ENCODE measurements at places on chromosomes 11 and 22. TPM values are rescaled to one million over a fixed set of nuclear protein-coding genes. Genes with fewer than 3 reads are reported as not detected.

Gene NCF4
- 2.5 TPM for polyA plus RNA-seq

Gene ADAMTS15
- 65.7 TPM for polyA plus RNA-seq

Gene KCNJ1
- 91.8 TPM for polyA plus RNA-seq

Gene APOL2
- 34.1 TPM for polyA plus RNA-seq

Gene MS4A12
- polyA plus RNA-seq: not detected

Gene RFPL2
- 0.73 TPM for polyA plus RNA-seq

Gene POU2AF2
- polyA plus RNA-seq: not detected

GRCh38 chr11:86798988-86799387 lies 1.4 kb upstream of the PRSS23 start:
- no peak for DNase-seq

DNA sequence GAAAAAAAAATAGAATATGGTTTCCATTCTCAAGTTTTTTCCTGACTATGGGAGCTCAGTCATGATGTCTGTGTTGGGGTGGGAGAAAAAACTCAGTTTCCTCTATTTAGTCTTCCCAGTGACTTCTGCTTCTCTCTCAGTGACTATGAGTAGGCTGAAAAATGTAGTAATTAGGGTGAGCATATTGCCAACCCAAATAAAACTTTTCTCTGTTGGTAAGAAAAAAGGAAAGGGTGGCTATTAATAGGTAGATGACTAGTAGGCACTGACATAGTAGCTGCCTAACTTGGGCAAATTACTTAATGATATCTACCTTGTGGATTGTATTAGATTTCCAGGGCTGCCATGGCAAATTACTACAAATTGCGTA lies 34.2 kb upstream of the BIRC3 start:
- no peak for DNase-seq

DNA sequence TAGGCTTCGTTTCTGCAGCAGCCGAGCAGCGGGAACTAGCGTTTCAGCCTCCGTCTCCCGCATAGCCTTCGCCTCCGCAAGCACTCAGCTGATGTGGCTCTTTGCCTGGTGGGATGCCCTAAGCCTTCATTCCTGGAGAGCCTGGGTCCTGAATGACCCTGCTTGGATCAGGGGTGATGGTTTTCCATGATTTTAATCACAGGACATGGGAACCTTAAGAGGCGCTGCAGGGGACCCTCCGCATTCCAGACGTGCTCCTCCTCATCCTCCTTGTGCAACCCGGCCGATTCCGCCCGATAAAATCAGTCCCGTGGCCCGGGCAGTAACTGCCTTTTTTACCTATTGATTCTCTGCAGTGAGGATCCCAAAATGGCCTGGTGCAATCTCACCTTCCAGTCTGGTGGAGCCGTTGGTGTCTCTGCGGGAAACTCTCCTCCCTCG lies 8.2 kb downstream of the C11orf21 start:
- DNase-seq: no peak

GRCh38 chr11:102626676-102627075 lies 1.5 kb upstream of the MMP20 start:
- no peak for DNase-seq

DNA sequence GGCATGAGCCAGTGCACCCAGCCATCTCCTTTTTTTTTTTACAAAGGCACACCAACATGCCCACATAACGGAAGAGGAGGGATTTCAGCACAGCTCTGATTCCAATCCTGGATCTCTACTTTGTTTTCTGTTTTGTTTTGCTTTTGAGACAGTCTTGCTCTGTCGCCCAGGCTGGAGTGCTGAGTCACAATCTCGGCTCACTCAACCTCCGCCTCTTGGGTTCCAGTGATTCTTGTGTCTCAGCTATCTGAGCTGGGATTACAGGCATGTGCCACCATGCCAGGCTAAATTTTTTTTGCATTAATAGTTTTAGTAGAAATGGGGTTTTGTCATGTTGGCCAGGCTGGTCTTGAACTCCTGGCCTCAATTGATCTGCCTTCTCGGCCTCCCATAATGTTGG lies 28.1 kb downstream of the VSTM5 start:
- DNase-seq: no peak

DNA sequence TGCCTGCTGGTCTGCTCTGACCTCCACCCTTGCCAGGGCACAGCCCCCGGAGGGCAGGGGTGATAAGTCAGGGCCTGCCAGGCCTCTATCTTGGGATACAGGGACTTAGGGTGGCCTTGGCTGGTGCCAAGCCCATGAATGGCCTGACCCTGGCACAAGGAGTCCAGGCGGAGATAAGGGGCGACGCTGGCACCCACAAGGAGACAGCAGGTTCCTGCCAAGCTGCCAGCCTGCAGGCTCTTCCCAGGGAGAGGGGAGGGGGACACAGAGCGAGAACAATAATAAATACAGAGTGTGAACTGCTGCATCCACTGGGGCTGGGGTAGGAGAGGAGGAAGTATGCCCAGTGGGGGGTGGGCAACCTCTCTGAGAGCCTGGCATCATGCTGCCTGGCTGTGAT lies 978 bp downstream of the CSDC2 start:
- DNase-seq: no peak

- no peak for DNase-seq
These were observed 55.0 kb downstream of the RTL6 start for GRCh38 chr22:44442851-44443595.

DNA sequence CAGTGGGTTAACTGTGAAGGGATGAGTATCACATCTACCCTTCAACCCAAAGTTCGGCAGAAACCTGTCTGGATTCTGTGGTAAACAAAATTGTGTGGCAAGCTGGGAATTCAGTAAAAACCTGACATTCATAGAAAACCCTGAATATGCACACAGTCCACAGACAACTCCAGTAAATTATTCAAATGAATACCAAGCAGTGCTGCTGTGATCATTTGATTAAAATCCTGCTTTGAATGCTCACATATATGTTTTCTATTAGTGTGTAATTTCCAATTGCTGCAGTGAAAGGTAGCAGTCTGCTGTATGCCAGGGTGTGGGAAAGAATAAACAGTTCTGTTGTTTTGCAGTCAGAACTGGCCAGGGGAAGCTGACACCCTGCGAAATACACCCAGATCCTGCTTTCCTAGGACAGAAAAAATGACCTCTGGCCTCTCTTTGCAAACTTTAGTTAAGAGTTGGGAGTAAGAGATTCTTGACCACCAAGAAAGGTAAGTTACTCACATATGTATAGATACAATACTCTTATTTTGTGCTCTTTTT lies 217.8 kb downstream of the FAM76B start:
- DNase-seq: no peak

DNA sequence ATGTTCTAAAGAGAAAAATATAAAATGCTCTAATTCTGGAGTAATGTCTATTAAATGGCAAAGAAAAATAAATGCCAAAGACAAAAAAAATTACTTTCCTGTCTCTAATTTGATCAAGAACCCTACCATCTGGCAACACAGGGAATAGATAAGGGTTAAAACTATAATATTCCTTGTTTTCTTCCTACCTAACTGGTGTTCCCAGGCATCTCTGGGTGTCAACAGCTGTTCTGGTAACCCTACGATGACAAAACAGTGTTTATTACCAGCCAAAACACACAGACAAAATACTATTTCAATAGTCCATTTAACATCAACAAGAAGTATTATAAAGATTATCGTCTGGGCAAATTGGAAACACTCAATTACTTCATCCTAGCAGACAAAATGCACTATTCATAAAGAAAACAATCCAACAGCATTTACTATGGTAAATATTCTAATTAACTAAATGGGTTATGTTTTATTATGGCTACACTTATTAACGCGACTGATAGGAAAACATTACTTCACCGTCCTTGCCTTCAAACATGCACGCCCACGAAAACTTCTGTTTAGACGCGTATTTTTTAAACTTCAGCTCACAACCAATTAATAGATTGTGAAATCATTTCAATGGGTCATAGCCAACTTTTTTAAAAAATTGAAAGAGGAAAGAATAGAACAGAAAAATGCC lies 50.6 kb downstream of the LGR4 start:
- DNase-seq: no peak

- no peak for DNase-seq
These were observed 477.9 kb downstream of the MIAT start for GRCh38 chr22:27135031-27135981.

- DNase-seq: no peak
These were observed 760.0 kb downstream of the NELL1 start for GRCh38 chr11:21429401-21429800.

DNA sequence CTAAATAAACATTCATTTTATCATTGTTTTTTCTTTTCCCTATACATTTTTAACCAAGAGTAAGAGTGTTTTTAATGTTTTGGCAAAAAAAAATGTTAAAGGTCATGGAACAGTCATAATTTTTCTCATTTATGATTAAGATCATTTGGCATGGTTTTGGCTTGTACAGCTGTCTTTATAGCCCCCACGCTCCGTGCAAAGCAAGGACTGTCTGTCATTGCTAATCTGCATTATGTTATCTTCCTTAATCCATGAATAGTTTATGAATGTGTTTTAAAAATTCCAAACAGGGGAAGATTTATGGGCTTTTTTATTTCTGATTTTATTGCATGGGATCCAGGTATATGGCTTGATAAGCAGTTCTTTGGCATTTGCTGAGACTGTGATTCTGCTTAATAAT lies 28.1 kb downstream of the PGM2L1 start:
- DNase-seq: no peak

- no peak for DNase-seq
These were observed 100.7 kb upstream of the BIRC3 start for GRCh38 chr11:102216433-102217075.

DNA sequence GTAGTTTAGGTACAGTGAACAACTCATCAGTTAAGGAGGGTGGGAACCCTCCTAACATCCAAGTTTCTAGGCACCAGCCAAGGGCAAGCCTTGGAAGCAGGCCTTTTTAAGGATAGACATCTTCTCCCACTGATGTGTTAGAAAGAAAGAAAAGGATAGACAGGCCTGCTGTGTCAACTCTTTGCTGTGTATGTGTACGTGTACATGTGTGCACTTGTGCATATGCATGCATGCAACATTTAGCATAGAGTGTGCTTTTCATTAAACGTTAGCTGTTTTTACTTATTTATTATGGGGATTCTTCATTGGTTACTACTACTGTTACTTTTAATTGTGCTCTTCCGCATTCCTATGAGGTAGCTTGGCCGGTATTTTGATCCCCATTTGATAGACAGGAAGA lies 36.1 kb downstream of the RNF169 start:
- no peak for DNase-seq

DNA sequence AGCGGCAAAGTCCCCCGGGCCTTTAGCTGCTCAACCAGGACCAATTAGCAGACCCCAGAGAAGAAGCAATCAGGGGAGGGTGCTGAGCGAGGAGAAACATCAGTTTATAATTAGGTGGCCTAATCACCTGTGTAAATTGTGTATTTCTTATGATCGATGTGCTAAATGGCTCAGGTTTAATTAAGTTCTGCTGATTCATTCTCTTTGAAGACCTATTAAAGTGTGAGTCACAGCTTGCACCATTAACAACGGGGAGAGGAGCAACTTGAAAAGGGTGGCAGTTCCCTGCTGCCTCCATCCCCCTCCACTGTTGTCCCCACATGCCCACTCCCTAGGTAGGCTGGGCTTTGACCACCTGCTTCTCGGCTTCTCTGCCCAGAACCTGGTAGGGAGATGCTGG lies 10.7 kb downstream of the ISX start:
- DNase-seq: no peak
